ENCODE measurements at places on chromosomes 3 and 15. TPM values are rescaled to one million over a fixed set of nuclear protein-coding genes. Genes with fewer than 3 reads are reported as not detected.

GRCh38 chr3:128354788-128355542 lies 111.7 kb downstream of the DNAJB8 start:
- no peak overlapping the region for H3K27ac ChIP-seq
- H3K27me3 ChIP-seq = no peaks in the 10 kb centered on the region
- H3K4me3 ChIP-seq = no peak overlapping the region
- no peaks in the 10 kb centered on the region for H3K36me3 ChIP-seq
- H3K4me1 ChIP-seq = no peaks in the 10 kb centered on the region

DNA sequence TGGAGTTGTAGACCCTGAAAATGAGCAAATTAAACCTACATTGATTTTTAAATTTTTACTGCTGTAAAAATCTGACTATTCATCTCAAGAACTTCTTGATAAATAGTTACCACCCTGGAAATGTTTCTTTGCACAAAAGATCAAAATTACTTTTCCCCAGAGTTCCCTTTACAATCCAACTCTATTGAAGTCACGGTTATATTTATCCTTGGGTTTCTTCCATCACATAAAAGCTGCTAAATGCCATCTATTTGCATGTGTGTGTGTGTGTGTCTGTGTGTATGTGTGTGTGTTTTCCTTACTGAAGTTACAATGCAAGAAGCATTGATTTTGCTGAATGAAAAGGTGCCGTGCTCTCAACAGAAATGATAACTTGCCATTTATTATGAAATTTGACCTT lies 1273.0 kb downstream of the ROBO2 start:
- H3K36me3 ChIP-seq = no peaks in the 10 kb centered on the region
- no peak overlapping the region for H3K4me3 ChIP-seq

DNA sequence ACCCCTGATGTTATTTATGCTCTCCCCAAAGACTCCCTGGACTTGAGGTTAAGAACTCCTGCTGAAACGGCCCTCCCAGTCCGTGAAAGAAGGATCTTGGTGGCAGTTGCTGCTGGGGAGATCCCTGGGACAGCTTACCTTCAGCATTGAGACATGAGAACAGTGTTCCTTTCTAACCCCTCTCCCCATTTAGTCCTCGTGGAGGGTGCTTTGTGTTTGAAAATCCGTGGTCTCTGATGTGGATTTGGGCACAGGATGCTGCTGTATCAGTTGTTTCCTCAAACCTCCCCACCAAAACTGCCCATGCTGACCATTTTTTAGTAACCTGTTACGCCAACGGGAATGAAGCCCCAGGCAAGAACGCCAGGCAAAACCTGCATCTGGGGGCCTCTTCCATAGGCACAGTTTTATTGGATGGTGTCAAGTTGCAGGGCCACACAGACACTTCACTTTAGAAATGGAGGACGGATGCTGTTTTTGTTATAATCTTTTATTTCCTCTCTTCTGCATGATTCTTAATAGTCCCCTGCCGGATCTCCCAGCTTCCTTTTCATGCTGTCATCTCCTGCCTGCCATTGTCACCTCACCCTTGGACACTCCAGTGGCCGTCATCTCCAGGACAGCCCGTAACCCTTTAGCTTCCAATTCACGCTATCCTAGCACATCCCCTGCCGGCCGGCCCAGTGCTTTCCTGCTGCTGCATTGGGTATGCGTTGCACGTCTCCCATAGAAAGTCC lies 31.7 kb upstream of the CEMIP start:
- H3K4me1 ChIP-seq = peaks cover 15% of the 10 kb centered on the region
- peaks cover 12% of the 10 kb centered on the region for H3K36me3 ChIP-seq
- H3K4me3 ChIP-seq = no peak overlapping the region
- H3K27ac ChIP-seq = no peak overlapping the region
- no peaks in the 10 kb centered on the region for H3K27me3 ChIP-seq

DNA sequence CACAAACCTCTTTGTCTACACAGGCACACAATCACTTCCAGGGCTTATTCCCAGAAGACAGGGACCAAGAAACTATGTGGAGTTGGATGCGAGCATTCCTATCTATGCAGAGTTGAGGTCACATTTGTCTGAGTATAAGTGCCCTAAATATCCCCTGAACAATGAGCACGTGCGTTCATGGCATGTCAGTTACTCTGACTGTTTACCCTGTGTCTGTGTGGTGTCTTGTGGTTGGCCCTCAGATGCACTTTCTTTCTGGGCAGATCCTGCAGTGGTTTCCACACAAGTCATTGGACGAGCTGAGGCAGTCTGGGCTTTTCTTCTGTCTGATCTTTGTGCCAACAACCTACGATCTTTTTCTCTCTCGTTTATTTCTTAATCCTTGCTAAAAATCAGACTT lies 134.5 kb downstream of the FBN1 start:
- H3K4me3 ChIP-seq = no peak overlapping the region
- peak; percentile 53 for DNase-seq
- no peaks in the 10 kb centered on the region for H3K27me3 ChIP-seq

Gene TRIM42
- not detected for total RNA-seq

Gene CALML4
- total RNA-seq = 2.4 TPM

Gene ZCWPW2
- 4.2 TPM for total RNA-seq
